ENCODE measurements at places on chromosomes 5 and 9. TPM values are rescaled to one million over a fixed set of nuclear protein-coding genes. Genes with fewer than 3 reads are reported as not detected.

- peak; percentile 98 for DNase-seq
Observed at GRCh38 chr5:114325541-114325940, 36.3 kb upstream of the KCNN2 start.

Gene WNK2
- not detected for polyA plus RNA-seq

- no peak for DNase-seq
Observed at GRCh38 chr9:13587571-13587970, 308.1 kb upstream of the MPDZ start.

DNA sequence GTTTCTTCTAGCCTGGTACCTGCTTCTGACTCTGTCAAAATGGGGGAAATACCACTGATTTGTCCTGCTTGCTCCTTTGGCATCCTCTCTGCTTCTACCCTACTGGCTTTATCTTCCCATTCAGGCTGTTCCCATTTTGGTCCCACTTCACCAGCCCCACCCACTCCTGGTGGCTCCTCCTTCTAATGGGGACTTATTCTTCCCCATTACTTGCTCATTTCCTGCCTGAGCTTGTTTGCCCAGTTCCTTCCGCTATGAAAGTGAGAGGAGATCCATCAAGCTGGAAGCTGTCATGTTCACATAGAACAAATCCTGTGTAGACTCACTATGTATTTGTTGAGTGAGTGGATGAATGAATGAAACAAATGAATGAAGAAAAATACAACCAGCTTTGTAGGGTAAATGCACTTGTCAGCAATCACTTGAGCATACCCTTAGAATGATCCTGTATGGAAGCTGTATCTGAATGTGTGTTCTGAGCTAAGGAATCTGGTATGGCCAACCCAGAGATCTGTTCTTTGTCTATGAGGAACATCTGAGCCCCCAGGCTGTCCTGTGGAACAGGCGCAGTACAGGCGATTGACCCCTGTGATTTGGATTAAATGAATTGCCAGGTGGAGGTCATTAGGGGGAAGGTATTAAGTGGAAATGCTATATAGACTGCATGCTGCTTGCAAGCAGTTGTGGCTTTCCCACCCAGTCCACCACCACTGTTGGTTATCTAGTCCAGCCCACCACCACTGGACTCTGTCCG, 89.5 kb downstream of the APBA1 start:
- DNase-seq: peak; percentile 62

Gene FOXI1
- polyA plus RNA-seq: not detected

DNA sequence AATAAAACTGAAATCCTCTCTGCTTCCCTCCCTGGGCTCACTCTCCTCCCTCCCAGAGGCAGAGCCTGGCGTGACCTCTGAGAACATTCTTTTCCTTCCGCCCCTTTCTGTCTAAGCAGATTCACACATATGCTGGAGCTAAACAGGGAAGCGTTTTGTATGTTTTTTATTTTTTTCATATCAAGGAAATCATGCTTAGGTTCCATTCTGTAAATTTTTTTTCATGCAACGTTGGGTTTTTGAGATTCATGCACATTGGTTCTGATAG, 20.2 kb upstream of the BARHL1 start:
- DNase-seq: no peak

DNA sequence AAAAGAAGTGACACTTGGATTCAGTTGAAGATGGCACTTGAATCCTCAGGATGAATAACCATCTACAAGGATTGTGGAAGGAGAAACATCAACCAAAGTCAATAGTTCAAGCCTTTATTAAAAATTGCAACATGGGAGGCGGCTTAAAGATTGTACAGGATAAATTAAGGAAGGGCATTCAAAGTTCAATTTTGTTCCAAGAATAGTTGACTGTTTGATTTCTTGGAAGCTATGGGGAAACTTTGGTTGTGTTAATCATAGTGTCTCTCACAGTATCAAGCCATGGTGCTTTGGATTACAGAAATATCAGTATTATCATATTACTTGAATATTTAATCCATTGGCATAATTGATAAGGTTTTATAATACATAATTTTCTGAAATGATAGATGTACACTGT, 1844.3 kb downstream of the MAT2B start:
- no peak for DNase-seq

Gene OR13C2
- polyA plus RNA-seq: not detected

GRCh38 chr5:168878135-168878745, 299.1 kb upstream of the PANK3 start:
- no peak for DNase-seq

- no peak for DNase-seq
Observed at GRCh38 chr5:35876454-35876853, 19.8 kb downstream of the IL7R start.

- DNase-seq: no peak
Observed at GRCh38 chr5:10762776-10763500, 1.9 kb upstream of the DAP start.

DNA sequence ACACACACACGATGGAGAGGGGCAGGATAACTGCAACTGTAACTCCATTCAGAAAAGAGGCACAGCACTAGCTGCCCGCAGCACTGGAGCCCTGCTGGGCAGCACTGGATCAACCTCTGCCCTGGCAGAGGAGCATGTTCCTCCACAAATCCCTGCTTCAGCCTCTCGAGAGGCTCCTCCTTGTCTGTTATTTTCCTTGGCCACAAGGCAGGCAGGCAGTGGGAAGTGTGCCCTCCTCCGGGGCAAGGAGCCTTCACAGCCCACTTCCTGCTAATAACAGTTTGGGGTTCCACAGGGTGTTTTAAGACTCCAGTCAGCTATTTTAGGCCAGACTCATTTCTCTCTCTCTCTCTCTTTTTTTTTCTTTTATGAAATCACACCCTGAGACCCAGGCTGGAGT, 11.8 kb downstream of the FXN start:
- DNase-seq: peak; percentile 25

Gene VDAC1
- polyA plus RNA-seq: 82.8 TPM

DNA sequence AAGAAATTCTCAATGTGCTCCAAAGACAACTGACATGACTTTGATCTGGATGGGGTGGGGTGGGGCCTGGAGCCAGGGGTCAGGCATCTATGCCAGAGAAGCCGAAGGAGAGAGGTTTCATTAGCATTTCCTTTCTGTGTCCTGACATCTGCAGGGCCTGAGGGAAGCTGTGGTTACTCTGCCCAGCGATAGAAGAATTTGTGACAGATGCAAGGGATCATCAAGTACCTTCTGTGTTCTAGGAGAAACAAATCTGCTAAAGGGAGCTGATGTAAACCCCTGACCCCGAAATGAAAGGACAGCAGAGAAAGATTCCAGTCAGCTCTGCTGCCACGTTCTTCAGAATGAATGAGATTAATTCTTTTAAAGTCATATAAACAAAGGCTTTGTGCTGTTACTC, 335.7 kb downstream of the PRELID2 start:
- DNase-seq: no peak

Gene FCN2
- not detected for polyA plus RNA-seq

DNA sequence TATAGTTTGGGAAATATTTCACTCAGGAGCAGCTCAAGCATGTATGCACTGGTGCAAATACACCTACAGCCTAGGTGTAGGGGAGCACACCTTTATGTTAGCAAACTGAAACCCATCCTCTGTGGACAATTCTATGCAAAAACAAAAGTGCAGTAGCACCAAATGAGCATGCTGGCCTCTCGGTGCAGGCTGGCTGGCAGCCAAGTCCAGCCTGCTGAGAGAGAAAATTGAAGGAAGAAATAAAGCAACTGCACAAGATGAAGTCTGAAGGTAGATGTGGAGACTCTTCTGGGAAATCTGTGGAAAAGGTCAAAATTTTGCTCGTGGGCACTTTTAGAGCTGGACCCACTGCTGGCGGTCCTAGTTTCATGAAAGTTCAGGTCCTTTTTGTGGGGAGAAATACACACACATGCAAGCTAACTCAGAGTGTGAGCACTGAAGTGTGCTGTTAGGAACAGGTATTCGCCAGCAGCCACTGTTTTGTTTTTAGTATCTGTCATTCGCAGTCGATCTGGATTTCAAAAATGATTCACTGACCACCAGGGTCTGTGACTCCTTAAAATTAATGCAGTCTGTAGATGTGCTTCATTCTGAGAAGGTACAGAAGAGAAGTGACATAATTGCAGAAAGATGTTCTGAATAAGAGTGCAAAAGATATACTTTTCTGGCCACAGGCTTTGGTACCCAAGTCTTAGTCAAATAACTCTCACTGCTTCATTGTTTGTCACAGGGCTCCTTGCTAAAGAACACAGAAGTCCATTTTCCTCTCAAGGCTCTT, 281.7 kb downstream of the PARP8 start:
- DNase-seq: no peak

DNA sequence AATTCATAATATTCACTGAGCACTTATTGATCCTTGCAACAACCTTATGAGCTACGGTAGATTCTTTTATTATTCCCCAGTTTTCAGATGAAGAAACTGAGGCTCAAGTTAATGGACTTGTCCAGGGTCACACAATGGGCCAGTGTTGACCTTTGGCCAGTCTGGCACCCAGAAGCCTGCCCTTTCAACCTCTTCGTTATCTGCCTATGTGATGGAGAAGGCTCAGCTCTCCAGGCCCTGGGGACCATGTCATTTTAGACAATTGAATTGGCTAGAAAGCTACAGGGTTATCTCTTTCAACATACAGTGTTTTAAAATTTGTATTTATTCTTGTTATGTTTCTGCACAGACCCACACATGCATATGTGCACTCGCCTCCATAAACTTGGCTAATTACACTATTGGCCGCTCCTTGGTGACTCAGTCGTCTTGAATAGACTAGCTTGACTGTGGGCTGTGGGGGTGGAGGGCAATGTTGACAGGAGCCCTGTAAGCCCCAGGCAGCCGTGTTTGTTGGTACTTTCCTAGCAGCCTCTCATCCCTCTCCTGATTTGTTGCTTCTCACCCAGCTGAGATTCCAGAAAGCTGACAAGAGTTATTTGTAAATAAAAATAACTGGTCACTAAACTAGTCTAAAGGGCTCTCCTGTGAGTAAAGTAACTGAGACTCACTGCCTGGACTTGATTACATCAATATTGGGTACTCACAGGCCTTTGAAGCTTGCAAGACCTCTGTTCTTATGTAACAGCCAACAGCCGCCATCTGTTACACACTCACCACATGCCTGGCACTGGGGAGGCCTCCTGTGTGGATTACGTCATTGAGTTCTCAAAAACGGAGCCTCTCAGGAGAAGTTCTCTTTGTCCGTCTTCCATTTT, 8.5 kb upstream of the ANGPTL2 start:
- DNase-seq: no peak

DNA sequence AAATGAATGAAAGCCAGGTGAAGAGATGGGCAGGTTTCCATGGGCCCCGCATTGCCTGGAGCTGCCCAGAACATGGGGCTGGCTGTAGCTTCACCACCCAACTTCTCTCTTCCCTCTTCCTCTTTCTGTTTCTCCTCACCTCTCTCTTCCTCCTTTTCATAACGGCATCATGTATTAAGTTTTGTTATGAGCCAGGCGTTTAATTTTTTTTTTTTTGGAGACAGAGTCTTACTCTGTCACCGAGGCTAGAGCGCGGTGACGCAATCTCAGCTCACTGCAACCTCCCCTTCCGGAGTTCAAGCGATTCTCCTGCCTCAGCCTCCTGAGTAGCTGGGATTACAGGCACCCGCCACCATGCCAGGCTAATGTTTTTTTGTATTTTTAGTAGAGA, 13.0 kb upstream of the SPINK4 start:
- no peak for DNase-seq

DNA sequence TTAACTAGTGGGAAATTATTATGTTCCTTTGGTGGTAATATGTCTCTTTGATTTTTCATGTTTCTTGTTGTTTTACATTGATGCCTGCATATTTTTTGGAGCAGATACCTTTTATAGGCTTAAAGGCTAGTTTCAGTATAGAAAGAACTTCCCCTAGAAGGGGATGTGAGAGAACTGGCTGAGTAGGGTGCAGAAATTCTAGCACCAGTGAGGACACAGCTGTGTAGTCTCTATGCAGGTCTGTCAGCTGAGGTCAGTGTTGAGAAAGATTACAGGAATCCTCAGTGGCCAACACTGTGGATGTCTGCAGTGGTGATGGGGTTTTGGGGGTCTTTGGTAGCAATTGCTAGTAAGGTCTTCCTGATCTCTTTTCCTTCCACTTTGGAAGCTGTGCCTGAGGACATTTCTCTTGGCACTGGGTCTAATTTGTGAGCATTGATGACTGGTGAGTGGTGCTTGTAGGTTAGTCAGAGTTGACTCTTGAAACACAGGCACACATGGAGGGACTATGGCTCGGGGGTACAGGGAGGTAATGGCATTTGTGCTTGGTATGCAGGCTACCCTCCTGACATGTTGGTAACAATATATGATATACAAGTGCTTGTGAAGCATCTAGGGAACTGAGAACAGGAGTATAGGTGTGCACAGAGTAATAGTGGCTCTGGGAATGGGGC, 221.4 kb downstream of the SPATA31D1 start:
- DNase-seq: no peak

Gene INSL6
- not detected for polyA plus RNA-seq

DNA sequence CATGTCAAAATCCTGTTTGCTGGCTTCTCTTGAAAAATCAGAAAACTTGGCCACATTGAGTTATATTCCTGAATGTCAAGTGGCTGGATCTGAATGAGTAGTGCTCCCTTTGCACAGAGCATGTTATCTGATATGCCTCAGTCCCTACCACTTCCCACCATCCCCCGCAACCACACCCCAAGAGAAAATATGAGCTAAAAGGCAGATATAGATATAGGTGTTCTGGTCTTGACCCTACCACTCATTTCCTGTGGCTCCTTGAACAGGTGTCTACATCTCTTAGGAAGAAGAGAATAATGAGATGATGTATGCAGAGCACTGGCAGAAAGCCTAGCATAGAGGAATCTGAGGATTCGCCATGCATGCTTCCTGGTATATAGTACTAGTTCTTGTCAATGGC, 6.6 kb upstream of the CYSTM1 start:
- DNase-seq: no peak

- DNase-seq: no peak
Observed at GRCh38 chr5:4542145-4542778, 597.9 kb upstream of the ADAMTS16 start.

GRCh38 chr9:109143881-109144562, 23.0 kb downstream of the FRRS1L start:
- no peak for DNase-seq

DNA sequence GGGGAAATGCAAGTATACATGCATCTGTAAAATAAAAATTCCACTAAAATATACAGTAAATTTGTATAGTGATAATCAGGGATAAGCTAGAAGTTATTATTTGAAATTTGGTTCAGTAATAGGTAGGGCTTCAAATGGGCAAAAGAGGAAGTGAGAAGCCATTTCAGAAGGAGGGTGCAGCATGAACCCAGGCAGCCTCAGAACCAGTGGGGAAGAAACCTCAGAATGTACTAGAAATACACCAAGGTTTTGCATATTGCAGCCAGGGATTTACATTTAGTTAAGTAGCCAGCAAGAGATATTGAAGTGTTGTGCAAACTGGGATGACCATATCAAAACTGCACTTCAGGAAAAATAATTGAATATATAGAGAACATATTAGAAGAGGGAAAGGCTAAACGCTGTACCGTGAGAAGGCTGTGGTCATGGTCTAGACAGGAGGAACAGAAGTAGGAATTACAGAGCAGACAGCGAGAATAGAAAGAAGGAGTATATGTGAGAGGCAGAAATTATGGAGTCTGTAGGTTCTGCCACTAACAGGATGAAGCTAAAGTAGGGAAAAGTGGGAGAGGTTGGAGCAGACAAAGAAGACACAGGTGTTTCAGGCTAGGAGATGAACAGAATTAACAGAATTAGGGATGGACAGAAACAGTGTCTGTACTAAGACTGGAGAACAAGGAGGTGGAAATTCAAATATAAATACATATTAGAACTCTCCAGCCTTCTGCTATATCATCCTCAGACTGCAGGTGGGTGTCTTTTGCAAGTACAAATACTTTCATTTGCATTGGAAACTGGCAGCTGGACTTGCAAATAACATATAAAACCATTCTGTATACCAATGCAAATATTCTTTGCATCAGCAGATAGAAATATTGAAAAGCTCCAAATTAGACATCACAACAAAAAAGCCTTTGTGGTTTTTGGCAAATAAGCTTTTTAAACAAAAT, 335.6 kb downstream of the ZNF608 start:
- DNase-seq: peak; percentile 13

Measured in endothelial cell of umbilical vein (primary cell).